ENCODE measurements at places on chromosomes 11 and 22. TPM values are rescaled to one million over a fixed set of nuclear protein-coding genes. Genes with fewer than 3 reads are reported as not detected.

GRCh38 chr11:122872046-122872445, 10.5 kb upstream of the JHY start:
- no peak overlapping the region for H3K27ac ChIP-seq
- H3K36me3 ChIP-seq: no peaks in the 10 kb centered on the region
- no peaks in the 10 kb centered on the region for H3K27me3 ChIP-seq
- DNase-seq: no peak
- no peaks in the 10 kb centered on the region for H3K4me1 ChIP-seq

DNA sequence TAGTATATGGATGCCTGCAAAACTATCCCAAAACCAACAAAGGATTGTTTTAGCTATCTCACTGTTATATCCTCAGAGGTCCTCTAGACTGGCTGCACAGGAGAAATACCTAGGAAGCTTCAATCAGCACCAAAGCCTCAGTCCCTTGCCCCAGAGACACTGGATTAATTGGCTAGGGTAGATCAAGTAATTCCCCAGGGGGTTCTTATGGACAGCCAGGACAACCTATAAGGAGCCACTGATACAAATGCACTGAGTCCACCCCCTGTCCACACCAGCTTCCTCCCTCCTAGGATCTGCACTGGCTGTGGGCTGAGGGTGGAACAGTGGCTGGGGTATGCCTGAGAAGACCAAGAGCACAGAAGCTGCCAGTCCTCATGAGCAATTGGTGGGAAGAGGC, 16.3 kb downstream of the ADORA2A start:
- H3K36me3 ChIP-seq: no peaks in the 10 kb centered on the region
- no peaks in the 10 kb centered on the region for H3K27me3 ChIP-seq
- 0 out of 2 replicates have a peak, but pooled peaks cover 2% of the 10 kb centered on the region for H3K4me1 ChIP-seq
- no peak overlapping the region for H3K27ac ChIP-seq
- DNase-seq: no peak
- no peak overlapping the region for H3K4me3 ChIP-seq

DNA sequence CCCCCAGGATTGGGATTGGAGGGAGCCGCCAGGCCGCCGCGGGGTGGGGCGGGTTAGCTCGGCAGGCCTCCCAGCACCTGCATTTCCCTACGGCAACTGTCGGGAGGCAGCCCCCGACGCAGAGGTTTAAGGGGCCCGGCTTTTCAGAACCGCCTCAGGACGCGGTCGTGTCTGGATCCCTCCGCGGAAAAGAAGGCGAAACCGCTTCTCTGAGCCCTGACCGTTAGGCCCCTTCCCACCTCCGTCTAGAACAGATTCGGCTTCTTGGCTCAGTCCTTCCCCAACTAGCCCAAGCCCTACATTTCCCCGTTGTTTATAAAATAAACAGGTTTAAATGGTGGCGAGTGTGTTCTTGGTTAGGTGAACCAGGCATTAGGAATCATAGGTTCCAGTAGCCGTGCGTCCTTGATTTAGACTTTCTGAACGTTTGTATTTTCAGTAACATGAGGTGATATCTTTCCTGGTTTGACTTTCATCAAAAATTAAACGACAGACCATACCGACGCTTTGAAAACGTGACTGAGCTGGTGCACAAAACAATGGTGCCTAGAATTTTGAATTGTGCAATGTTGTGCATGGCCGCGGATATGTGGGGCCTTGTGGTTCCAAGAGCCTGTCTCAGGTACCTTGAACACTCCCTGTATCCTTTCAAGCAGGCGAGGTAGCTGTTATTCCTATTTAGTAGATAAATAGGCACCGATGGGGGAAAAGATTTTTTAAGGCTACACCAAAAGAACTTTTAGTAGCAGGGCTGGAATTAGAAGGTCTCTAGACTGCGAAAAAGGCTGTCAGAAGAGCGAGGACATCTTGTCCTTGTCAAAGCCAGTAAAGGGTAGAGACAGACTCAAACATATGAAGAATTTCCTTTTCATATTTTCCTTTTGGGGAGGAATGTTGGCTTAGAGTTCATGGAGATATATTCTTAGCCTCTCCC, 1.2 kb upstream of the HSPA8 start:
- no peaks in the 10 kb centered on the region for H3K27me3 ChIP-seq
- peak overlapping the region; percentile 88 for H3K27ac ChIP-seq
- peaks cover 38% of the 10 kb centered on the region for H3K36me3 ChIP-seq
- no peak for DNase-seq

DNA sequence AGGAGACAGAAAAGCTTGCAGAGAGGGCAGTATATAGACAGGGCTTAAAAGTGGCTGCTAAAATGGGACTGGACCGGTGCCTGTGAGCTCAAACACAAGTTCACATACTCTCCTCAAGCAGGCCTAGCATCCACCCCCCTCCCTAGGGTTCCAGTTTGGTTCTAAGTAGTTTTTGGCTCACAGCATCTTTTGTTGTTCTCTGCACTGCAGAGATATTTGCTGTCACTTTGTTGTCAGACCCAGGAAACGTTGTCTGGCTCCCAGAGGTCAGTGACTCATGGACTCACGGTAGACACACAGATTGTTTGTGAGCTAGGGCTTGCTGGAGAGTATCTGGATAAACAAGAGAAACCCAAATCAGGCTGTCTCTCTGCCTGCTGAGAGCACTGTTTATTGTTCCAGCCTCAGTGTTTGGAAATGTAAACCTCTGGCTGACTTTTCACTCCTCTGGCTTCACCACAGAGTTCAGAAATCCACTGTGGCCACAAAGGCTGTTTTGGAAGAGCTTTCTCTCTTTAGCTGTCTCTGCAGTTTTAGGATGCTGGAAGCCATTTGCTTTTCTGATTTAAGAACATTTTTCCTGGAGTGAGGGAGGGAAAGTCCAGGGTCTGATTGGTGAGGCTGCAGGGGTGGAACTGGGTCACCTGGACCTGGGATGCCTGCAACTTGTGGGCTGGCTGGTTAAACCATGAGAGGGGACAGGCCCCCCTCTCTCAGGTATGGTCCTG, 303.7 kb upstream of the PLET1 start:
- no peak for DNase-seq
- H3K36me3 ChIP-seq: no peaks in the 10 kb centered on the region
- no peak overlapping the region for H3K4me3 ChIP-seq
- no peaks in the 10 kb centered on the region for H3K4me1 ChIP-seq

GRCh38 chr11:19844806-19845205, 132.2 kb downstream of the NAV2 start:
- DNase-seq: no peak
- H3K36me3 ChIP-seq: peaks cover 18% of the 10 kb centered on the region
- H3K27ac ChIP-seq: no peak overlapping the region
- H3K27me3 ChIP-seq: no peaks in the 10 kb centered on the region

HSCB gene
- total RNA-seq: 20.8 TPM

CACNA1I gene
- total RNA-seq: 0.53 TPM

CARD16 gene
- not detected for total RNA-seq

Data from H9 (cell line).